ENCODE measurements at places on chromosomes 1 and 21.

GRCh38 chr21:32300117-32300681 lies 1.5 kb downstream of the MRAP start:
- no peak for DNase-seq

- peak; percentile 62 for DNase-seq
These were observed 59.8 kb upstream of the CASZ1 start for GRCh38 chr1:10856176-10856683.

DNA sequence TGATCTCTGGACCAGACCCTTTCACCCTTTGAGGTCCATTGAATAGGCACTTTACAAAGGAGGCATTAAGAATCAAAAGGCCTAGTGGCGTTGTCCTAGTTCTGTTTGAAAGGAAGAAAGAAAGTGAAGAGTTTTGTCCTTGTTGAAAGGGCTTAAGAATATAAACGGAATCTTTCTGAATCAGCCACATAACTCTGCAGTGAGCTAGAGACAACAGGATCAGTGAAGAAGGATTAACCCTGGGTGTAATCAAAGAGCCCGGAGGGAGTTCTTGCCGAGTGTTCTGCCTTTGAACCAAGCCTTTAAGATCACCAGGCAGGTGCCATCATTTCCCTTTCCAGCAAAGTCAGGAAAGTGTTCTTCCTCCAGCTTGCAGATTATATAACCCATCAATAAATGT lies 54.8 kb upstream of the CNTN2 start:
- DNase-seq, result no peak

DNA sequence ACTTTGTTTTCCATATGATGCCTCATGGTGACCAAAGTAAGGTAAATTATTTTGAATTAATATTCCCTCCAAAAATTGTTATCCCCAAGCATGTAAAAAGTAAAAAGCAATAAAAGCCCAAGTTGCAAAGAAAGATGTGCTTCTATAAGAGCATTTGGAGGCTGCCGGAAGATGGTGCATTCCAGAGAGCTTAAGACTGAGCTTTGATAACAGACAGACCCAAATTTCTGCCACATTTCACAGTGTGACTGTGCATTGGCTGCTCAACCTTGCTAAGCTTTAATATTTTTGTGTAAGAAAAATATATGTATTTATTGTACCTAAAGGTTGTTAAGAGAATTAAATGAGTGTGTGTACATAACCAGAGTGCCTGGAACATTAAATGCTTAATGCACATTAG lies 67.9 kb downstream of the CYYR1 start:
- no peak for DNase-seq

DNA sequence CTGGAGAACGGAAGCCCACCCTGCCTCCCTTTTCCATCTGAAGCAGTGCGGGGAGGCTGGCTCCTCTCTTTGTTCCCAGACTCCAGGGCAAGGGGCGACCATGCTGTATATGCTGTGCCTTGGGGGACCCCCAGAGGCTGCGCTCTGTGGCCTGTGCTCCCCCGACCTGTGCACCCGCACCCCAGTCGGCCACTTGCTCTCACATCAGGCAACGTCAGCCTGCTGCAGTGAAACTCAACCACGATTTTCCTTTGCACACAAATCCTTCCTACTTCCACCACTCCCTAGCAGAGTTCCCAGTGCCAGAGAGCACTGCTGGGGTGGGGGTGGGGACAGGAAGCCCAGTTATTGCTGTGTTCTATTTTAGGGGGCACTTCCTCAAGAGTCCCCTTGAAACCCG lies 52.5 kb downstream of the SIM2 start:
- no peak for DNase-seq

GRCh38 chr1:205692423-205692822 lies 12.1 kb upstream of the SLC45A3 start:
- no peak for DNase-seq

DNA sequence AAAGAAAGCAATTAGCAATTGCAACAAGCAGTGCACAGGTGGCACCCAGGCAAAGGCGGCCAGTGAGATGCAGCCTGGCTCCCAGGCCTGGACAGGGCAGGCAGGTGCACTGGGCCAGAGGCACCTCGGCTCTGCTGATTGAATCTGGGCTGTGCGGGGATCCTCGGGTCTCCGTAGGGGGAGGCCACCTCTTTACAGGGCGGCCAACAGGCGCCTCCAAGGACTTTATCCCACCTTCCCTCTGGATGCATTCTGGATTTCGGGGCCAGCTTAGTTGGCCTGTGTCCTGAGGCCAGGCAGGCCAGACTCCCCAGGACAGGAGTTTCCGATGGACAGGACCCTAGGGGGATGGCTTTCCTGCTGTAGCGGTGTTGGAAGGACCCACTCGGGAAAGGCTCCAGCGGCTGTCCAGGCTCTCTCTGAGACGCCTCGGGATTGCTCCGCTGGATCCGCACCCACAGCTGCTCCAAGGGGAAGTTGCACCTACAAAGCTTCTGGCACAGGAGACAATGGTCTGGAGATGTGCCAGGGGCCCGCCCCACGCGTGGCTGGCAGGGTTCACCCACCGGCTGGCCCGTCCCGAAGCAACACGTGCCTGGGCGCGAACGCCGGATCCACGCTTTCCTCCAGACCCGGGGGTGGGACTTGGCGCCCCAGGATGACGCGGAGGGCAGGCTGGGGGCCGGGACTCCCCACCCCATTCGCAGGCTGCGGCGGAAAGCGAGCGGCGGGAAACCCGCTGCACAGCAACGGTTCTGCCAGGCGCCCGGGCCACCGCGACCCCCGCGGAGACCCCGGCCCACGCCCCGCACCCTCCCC lies 810 bp downstream of the SLC19A1 start:
- peak; percentile 82 for DNase-seq

GRCh38 chr1:212752252-212752933 lies 39.2 kb downstream of the NSL1 start:
- no peak for DNase-seq

- DNase-seq, result peak; percentile 81
These were observed 32.4 kb downstream of the GNB1 start for GRCh38 chr1:1858382-1859086.
